Activated CD4-positive, CD25-positive, alpha-beta regulatory T cell treated with anti-CD3 and anti-CD28 coated beads, Interleukin-2, amount 50 U/mL, for 72 hours (primary cell): ENCODE measurements at places on chromosomes 1 and 21.

GRCh38 chr21:34994766-34995631 is 54.1 kb downstream of the RUNX1 start:
- DNase-seq, result no peak

GRCh38 chr1:156760092-156760795 is 7.1 kb upstream of the PRCC start:
- no peak for DNase-seq

DNA sequence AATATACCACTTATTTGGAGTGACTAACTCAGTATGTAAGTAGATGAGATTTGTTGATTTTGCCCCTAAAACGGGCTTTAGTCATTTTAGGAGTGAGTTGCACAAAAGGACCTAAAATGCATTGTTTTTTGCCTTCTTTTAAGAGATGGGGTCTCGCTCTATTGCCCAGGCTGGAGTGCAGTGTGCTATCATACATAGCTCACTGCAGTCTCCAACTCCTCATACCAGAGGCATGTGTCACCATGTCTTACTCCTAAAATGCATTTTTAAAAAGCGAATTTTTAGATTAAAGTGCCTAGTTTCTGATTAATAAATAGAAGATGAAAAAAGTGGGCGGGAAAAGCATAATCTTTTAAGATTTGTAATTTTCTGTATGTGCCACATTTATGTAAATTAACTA is 11.5 kb upstream of the NEXN start:
- DNase-seq, result no peak

DNA sequence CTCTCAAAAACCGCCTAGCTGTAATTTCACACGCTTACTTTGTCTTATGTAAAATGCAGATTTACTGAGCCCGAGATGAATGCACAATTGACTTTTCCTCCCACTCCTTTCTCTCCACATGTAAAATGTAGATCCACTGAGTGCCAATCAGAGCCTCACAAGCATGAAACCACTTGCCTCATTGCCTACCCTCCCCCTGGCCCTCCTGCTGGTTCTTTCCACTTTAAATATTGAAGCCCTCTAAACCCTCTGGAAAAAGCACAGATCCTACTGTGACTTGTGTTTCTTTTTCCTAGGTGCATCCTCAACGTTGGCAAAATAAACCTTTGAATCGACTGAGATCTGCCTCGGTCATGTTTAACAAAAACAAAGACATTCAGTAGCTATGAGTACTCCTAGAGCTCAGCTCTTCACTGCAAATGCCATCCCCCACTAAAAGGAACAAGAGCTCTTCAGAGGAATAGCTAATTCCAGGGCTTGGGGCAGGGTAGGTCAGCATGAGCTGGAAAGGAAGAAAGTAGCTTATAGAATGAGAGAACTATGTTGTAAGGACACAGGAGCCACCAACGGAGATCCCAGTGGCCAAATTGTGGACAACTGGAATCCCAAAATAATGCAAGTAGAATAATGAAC is 365.5 kb upstream of the RUNX1 start:
- DNase-seq, result no peak

GRCh38 chr1:53579221-53580008 is 120.2 kb downstream of the DMRTB1 start:
- peak; percentile 24 for DNase-seq

DNA sequence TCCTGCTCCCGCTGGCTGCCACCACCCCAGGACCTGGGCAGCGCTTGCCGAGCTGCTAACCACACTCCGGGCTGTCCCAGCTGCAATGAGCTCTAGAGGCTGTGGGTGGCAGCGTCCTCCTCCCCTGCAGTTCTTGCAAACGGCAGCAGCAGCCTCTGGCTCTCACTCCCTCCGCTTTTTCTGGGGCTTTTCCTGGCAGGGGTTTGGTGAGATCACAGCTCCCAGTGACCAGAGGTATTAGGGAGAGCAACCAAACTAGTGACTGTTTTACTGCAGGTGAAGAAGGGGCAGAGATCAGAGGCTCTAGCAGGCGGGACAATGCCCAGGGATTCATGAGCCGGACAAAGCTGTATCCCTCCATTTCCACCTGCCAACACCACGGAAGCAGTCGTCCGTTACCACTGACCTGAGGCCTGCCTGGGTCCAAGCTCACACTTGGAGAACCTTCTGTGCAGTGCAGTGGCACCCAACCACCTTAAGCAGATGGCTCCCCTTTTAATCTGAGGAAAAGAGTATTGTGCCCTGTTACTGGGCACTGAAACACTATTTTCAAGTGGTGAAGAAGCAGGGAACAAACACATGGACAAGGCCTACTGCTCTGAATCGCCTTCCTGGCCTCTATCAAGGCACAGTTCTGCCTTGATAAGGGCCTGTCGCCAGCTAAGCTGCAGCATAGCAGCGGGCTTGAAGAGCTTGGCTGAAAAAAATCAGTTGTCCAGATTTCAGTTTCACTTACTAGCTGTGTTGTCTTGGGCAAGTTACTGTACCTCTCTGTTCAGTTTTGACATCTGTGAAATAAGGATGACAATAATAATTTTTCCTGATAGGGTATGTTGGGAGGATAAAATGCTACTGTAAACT is at the start of gene F5:
F5 (minus strand) TSS at position 87 of the 861 bp plus-strand sequence. CDS start 95 bp downstream, outside the sequence.
- peak; percentile 77 for DNase-seq

DNA sequence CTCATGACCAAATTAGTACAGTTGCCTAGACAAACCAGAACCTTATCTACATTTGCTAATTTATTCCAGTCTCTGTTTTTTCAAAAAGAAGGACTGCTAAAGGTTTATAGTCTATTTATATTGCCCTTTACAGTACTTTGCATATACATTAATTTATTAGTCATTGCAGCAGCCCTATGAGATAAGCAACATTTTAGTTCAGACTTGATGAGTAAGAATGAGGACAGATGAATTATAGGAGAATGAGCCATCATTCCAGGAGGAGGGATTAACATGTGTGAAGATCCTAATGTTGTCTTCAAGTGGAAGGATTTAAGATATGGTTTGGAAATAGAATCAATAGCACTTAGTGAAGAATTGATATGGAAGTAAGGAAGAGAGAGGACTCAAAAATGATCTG is 152.4 kb downstream of the KCTD3 start:
- DNase-seq, result no peak

DNA sequence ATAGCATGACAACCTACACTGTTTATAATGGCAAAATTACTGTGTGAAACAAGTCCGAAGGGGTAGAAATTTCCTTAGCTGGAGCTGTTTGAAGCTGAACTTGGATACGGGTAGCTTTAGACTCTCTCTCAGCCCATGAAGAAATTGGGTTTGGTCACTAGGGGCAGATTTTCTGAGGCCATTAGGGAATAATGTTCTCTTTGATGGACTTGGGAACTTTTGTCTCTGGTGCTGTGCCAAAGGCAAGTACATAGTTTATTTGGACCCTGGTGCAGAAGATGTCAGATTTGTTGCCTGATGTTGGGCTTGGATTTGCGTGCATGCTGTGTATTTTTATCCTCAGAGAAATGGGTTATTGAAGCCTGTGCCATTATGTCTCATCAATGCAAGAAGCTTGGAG is 109.6 kb downstream of the VPS13D start:
- no peak for DNase-seq

DNA sequence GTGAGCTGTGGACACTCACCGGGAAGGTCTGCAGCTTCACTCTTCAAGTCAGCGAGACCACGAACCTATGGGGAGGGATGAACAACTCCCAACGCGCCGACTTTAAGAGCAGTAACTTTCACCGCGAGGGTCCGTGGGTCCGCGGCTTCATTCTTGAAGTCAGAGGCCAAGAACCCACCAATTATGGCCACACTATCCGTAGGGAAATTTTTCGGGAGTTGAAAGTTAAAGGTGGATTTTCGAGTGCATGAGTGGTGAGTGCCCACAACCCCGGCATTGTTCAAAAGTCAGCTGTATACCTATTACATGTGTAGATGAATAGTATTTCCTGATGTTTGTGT is 19.7 kb downstream of the EXOC8 start:
- DNase-seq, result no peak

- DNase-seq, result no peak
Measured at GRCh38 chr1:200778766-200779165, 40.1 kb downstream of the CAMSAP2 start.

- DNase-seq, result peak; percentile 21
Measured at GRCh38 chr21:44527983-44528633, 11.9 kb downstream of the KRTAP10-1 start.

DNA sequence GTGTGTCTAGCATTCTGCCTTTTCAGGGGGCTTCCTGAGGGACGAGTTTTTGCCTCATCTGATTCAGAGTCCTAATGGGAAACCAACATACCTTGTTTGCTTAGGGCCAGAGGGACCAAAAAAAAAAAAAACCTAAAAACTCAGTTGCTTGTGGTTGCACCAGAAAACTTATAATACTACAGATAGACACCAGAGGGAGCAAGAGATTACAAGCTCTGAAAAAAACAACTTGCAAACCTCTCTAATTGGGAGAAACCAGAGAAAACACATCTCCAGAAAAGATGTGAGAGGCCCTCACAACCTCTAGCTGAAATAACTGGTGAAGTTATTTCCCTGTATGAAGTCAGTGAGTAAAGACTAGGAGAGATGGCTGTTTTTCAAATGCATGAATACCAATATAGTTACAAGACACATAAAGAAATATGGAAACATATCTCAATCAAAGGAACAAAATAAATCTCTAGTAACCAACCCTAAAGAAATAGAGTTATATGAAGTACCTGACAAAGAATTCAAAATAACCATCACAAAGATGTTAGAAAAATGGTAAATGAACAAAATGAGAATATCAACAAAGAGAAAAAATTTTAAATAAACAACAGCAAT is 233.7 kb upstream of the NFIA start:
- DNase-seq, result no peak

GRCh38 chr1:113388621-113389358 is 1.5 kb upstream of the MAGI3 start:
- DNase-seq, result no peak

- DNase-seq, result no peak
Measured at GRCh38 chr1:220076861-220077762, 12.5 kb downstream of the BPNT1 start.

- no peak for DNase-seq
Measured at GRCh38 chr1:156528231-156528630, 27.7 kb upstream of the MEF2D start.

- DNase-seq, result no peak
Measured at GRCh38 chr1:192967211-192967877, 91.8 kb downstream of the UCHL5 start.

GRCh38 chr1:213817156-213817555 is 170.6 kb upstream of the PROX1 start:
- DNase-seq, result no peak

DNA sequence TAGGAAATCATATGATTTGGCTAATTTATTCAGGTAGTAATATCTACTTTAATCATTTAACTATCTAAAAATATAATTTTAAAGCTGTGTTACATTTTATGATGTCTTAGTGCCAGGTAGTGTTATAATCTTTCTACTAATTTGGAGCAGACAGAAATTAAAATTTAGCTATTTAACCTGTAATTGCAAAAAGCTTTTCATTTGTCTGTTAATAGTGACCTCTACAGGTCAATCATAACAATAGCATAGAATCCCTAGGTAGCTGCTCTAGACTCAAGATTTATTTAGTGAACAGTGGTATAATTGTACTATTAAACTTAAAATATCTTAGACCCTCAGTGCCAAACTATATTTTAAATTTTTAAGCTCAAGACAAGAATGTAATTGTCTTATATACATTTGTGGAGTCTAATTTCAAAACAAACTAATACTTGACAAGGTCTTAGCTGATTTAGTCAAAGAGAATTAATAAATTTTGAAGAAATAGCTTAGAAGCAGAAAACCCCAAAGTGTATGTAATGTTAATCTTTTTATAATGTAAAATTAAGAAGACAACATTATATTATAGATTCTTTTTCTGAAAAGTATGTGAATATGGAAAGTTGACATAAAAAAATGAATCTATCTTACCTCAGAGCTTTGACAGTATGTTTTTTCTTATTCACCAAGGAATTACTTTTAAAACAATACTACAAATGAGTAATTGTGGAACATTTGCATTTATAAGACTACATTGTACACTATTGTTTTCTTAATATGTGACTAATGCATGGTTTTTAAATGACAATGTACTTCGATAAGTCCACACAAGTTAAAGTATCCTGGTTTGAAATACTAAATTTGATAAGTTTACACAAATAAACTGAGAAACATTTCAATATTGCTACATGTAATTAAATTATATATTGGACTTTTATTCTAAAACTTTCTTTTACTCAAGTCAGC is 64.1 kb upstream of the RNPC3 start:
- DNase-seq, result no peak

GRCh38 chr1:20278692-20279130 is 12.0 kb upstream of the VWA5B1 start:
- DNase-seq, result no peak

GRCh38 chr1:94101613-94102525 is 19.1 kb downstream of the ABCA4 start:
- DNase-seq, result no peak

DNA sequence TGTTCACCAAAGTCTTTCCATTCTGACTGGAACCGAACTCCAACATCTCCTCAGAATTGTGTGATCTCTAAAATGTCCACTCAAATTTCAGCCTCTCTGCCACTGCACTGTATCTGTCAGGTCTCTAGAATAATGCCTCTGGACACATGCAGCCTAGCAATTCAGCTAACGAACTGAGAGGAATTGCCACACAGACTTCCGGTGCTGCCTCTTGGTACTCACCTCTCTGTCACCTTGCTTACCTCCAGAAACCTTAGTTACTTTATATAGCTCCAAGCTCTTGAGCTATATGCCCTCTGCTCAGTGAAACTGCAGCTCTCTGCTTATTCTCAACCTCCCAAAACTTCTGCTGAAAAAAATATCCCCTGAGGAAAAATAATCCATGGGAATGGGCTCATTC is 2.7 kb upstream of the CHRM3 start:
- DNase-seq, result no peak

- no peak for DNase-seq
Measured at GRCh38 chr1:197180252-197180878, 33.9 kb upstream of the ASPM start.

GRCh38 chr1:29729281-29729680 is 493.0 kb downstream of the PTPRU start:
- DNase-seq, result no peak

DNA sequence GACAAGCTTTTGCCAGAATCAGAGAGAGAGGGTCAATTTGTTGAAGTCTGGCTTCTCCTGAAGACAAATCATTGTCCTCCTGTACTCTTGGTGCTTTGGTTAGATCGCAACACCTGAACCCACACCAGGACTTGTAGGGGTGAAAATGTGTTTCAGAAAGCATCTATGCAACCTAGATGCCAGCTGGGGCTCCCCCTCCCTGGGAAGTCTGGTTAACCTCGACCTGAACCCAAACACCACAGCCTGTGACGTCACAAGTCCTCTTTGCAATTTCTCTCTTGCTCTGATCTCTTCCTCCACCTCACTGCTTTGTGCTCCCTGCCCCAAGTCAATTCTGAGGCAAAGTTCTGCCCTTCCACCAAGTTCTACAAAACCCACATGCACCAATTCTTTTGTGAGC is 42.8 kb upstream of the USP24 start:
- no peak for DNase-seq
